ENCODE measurements at places on chromosomes 5 and 9.

GRCh38 chr5:114419067-114419388 is 57.2 kb downstream of the KCNN2 start:
- DNase-seq = no peak

DNA sequence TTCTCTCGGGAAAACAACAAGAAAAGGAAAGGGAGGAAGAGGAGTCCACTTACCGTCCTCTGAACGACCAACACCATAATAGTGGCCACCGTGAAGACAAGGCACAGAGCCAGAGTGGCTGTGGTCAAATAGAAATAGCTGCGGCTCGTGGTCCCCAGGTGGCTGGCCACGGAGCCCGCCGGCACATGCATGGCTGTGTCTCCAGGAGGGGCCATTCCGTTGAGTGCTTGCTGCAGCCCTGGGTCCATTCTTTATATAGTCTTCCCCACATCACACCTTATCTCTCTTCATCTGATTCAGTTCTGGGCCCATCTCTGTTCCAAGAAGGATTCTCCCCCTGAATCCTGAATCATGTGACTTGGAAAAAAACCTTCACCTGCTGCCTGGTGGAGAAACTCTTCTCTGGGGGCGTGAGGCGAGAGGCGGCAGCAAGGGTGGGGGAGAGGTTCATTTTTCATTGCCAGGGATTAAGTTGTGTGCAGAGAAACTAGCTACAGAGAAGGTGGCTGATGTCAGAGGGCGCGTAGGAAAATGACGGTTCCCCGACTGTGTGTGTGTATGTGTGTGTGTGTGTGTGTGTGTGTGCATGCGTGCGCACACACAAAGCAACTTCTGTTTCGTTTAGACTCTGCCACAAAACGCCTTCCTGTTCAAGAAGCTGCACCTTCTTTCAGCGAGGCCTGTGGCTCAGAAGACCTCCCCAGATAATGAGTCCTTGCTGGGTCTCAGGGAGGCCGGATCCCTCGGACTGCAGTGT is at the start of gene TNFSF8:
TSS of gene TNFSF8 (minus strand) at position 536 of the 757 bp plus-strand sequence. CDS start at position 248, 288 bp downstream.
- no peak for DNase-seq

DNA sequence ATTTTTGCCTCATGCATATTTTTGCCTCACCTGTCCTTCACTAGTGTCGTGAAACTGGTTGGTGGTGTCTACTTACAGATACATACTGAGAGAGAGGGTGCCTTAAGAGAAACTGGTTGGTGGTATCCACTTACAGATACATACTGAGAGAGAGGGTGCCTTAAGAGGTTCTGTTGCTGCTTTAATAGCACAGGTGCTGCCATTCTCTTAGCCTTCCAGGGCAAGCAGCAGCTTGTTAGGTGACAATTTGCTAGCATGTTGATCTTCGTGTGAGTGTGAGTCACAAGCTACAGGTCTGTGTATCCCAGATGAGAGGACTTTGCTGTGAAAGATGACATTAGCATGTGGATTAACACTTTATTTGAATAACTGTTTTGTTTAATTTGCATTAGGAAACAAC is 1.4 kb downstream of the PTTG1 start:
- DNase-seq = no peak

DNA sequence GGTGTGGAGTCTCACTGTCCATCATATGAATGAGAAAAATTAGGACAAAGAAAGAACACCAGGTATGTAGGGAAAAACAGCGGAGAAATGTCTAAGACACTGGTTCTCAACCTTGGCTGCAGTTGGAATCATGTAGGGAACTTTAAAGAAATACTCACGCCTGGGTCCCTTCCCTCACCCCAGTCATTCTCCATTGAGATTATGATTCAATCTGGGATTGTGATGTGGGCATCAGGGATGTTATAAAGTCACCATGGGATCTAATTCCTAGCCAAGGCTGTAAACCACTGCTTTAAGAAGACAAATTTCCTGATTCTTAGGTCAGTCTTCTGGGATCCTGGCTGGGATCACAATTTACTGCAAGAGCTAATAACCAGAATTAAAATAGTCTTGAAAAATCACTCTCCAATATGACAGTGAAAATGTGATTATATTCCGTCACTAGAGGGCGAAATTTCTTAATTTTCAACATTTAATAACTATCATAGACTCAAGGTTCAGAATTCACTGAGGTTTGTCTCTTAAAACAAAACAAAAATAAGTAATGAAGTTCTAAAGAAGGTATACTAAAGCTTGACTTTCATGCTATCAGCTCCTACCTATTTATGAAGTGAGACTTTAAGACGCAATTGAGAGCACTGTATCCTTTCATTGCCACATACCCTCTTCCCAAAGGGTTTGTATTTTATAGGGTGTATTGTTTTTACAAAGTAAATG is 60.5 kb downstream of the GLDC start:
- no peak for DNase-seq

DNA sequence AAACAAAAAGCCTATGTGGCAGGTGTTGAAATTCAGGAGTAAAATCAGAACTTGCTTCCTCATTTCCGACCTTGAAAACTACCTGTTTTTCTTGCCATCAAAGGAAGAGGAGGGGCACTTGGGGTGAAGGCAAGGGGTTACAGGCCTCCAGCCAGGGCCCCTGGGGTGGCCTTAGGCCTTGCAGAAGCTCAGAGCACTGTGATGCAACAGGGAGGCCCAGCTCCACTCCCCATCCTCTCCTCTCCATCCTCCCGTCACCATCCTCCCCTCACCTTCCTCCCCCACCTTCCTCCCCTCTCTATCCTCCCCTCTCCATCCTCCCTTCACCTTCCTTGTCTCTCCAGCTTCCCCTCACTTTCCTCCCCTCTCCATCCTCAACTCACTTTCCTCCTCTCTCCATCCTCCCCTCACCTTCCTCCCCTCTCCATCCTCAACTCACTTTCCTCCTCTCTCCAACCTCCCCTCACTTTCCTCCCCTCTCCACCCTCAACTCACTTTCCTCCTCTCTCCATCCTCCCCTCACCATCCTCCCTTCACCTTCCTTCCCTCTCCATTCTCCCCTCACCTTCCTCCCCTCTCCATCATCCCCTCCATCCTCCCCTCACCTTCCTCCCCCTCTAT is 111.6 kb downstream of the WNK2 start:
- DNase-seq = no peak

- no peak for DNase-seq
These were observed 208.3 kb downstream of the ENC1 start for GRCh38 chr5:74432216-74432615.

Measured in non-pigmented ciliary epithelial cell (primary cell).